ENCODE measurements at places on chromosomes 2 and 18.
A peak's percentile ranks its signal among the peaks of the same experiment; 100 is the strongest.

DNA sequence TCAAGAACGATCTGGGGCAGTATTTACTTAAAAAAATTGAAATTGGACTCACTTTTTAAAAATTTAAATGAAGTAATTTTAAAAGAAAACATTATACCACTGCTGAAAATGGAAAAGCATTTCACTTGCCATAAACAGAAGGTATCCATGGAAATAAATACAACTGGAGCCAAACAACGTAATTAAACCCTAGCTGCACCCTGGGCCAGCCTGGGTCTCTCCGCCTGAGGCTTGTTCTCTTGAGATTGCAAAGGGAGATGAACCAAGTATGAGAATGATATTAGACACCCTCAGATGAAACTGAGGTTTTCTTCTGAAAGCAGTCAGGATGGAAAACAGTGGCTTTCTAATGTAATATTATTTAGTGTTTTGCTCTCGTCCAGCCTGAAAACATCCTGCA lies 264.4 kb downstream of the KCNE4 start:
- DNase-seq: no peak

DNA sequence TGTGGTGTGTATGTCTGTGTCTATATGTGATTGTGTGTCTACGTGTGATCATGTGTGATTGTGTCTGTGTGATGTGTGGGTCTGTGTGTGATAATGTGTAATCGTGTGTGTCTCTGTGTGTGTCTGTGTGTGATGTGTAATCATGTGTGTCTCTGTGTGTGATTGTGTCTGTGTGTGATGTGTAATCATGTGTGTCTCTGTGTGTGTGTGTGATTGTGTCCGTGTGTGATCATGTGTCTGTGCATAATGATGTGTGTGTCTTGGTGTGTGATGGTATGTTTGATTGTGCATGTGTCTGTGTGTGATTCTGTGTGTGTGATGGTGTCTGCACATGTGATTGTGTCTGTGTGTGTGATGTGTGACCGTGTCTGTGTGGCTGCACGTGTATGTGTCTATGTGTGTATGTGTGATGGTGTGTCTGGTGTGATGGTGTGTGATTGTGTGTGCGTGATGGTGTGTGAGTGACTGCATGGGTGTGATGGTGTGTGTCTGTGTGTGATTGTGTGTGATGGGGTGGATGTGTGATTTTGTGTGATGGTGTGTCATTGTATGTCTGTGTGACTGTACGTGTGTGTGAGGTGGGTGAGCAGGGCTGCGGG lies 78.9 kb downstream of the RTP5 start:
- DNase-seq: no peak

DNA sequence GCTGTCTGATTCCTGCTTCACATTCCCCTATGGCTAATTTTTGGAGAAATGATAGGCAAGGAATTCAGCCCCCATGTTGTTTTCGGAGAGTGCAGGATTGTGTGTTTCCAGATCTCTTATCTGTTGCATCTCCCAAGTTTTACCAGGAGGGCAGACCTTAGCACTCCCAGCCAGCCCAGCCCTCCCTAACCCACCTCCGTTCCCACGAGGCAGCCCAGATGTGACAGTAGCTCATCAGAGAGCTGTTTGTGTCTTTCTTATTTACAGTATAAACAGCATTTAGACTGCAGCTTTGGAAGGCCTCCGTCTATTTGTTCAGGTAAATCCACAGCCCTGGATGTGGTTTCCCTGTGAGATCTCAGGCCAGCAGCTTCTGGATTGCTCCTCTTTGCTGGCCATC lies 91.6 kb downstream of the THNSL2 start:
- DNase-seq: no peak

GRCh38 chr2:219453671-219454590 lies 19.3 kb downstream of the SPEG start:
- DNase-seq: peak; percentile 98

DNA sequence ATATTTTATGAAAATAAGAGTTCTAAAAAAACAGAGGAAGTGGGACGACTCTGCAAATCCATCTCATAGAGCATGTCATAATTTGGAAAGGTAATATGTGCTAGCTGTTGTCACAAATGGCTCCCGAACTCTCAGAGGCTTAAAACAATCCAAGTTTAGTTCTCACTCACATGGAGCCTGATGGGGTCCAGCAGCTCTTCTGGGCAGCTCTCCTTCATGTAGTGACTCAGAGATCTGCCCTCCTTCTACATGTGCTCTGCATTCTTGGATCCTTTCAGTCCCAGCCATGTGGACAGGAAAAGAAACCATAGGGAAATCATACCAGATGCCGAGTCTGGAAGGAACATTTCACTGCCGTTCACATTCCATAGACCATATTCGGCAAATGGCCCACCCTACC lies 180.1 kb upstream of the APCDD1 start:
- DNase-seq: peak; percentile 42

DNA sequence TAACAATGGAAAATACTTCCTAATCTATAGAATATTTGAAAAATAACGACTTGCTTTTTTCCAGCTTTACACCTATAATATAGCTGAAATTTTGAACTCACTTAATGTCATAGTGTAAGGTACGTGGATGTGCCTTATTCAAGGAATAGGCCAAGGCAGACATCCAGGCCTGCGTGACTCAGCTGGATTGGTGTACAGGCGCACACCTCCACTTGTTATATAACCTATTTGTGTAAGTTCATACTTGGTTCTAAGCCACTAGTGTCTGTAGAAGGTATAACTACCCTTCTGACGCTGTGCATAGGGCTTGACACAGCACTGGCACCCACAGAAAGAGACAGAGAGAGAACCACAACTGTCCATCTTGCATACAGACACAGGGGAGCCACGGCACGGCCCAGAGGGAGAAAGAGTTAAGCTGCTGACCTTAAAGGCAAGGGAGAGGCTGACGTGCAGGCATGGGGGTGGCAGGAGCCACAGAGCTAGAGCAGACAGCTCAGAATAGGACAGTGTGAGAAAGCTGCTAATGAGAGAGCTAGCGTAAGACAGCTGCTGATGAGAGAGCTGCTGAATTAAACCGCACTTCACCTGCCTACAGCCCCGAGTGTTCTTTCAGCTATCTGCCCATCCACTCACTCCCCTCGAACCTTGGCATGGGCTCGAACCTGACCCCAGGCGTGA lies 16.1 kb downstream of the CCDC178 start:
- DNase-seq: no peak

DNA sequence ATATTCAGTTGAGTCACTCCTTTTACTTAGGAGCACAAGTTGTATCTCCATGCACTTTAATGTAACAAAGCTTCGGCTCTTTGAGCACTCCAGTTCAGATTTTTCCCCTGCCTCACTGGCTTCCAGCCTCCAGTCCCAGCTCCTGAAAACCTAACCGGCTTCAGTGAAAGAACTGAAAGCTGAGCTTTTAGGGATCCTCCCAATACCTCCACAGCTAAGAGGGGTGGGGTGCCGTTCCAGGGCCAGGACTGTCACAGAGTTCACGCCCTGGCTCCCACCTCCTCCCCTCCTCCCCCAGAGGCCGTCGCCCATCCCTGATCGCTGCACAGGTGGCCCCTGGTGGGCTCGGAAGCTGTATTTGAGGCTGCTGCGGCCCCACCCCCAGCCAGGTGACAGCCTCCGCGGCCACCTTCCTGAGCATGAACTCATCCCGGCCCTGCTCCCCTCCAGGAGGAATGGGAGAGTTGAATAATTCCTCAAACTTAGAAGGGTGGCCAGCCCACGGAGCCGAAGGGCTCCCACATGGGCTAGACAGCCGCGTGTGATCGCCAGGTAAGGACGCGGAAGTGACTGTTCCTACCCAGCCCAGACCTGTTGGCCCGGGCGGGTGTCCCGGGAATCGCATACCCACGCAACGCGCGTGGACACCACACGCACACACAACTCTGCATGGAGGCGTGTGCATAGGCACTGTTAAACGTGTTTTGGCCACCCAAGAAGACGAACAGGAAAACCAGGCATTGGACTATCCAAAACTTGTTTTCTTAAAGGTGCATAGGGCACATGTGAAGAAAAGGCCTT lies 1.8 kb downstream of the MYO5B start:
- no peak for DNase-seq

GRCh38 chr2:217990389-217990788 lies 12.4 kb downstream of the TNS1 start:
- no peak for DNase-seq

- DNase-seq: no peak
Observed at GRCh38 chr2:39141334-39142271, 20.8 kb upstream of the SOS1 start.

- DNase-seq: peak; percentile 92
Observed at GRCh38 chr2:204691911-204692510, 146.7 kb downstream of the PARD3B start.

DNA sequence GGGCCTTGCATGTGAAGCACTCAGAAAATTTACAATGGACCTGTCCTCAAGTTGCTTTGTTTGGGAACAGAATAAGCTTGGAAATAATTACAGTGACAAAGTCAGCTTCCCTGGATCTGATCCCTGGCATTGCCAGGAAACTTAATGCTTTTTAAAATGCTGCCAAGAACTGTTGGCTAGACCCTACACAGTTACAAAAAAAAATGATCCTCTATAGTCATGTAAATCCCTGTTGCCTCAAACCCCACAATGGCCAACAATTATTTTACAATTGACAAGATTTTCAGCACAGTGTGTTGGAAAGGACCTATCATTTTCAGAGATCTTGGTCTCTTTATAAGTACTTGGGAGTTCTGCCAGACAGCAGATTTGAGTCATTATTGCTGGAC lies 470.4 kb upstream of the ACVR2A start:
- DNase-seq: peak; percentile 3

DNA sequence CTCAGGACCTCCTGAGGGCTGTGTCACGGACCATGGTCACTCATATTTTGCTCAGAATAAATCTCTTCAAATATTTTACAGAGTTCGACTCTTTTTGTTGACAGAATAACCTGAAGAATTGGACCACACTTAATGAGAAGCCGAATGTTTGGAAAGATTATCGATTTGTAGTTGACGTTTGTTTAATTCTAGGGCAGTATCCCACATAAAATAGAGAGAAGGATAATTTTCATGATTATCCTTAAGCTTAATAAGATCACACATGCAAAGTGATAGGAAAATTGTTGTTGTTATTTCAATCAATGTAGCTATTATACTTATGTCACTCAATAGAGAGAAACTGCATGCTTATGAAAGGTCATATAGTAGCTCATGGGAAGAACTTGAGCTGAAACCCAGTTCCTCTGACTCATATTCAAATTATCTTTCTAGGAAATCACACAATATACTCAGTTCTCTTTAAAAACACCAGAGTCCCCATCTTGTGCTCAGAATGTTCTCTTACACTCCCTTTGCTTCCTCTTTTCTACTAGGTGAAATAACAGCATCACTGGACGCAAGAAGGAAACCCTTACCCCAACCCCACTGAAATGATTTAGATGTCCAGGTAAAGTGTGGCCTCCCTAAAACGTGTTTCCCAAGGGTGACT lies 982.1 kb downstream of the TSN start:
- DNase-seq: no peak

DNA sequence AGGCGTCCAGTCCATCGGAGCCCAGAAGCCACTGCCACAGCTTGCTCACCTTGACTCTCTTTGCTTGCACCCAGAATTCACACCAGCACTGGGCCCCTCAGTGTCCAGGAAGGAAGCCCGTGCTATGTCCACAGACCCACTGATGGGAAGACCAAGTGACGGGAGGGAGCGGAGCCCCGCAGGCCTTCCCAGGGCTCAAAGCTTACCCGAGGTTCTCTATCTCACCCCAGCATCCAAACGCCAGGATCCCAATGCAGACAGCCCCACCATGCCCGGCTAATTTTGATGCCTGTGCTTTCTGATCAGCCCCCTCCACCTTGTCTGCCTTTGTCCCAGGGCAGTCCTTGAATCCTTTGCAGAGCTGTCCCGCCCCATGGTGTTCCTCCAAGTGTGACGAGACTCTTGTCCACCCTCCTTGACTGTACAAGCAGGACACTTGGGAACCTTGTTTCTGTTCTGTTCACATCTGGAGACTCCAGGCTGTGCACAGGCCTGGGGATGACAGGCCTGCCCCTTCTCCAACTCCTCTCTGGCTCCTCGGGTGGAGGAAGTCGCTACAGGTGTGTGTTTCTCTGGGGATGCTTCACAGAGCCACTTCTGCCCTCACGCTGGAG lies 12.0 kb downstream of the NPPC start:
- no peak for DNase-seq

DNA sequence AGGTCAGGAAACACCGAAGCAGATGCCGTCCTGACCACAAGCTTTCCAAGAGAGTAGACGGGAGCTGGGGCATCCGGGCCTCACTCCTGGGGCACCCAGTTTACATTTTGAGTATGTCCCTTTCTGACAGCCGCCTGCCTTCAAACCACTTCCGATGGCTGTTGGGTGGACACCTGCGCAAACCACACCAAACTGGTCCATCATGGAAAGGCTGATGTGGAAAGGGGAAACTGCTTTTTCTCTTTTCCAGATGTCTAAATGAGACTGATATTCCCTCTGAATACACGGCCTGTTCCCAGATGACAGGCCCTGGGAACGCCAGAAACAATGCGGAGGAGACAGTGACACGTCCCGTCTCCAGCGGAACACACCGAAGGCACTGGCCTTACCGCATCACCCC lies 290.0 kb upstream of the SALL3 start:
- no peak for DNase-seq

DNA sequence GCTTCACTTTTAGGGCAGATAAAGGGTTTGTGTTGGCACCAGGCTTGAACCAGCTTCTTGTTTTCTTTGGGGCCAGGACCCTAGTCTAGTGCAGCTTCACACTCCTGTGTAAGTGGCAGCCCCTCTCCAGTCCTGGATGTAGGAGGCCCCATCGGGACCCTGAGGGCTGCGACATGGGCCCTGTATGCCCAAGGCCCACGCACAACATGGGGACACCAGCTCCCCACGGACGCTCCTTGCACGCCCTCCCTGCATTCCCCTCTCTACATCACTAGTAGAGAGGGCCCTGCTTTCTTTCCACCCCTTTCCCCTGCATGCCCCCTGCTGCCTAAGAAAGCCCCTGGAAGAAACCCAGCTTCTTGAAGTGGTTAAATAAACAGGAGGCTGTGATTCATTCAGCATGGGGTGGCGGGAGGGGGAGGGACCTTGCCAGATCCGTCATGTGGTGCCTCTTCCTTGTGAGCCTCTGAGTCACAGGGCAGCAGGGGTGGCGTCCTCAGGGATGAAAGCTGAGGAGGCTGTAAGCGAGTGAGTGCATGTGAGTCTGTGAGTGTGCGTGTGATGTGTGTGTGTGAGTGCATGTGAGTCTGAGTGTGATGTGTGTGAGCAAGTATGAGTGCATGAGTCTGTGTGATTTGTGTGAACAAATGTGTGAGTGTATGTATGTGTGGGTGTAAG lies 42.5 kb downstream of the COPS8 start:
- peak; percentile 97 for DNase-seq

DNA sequence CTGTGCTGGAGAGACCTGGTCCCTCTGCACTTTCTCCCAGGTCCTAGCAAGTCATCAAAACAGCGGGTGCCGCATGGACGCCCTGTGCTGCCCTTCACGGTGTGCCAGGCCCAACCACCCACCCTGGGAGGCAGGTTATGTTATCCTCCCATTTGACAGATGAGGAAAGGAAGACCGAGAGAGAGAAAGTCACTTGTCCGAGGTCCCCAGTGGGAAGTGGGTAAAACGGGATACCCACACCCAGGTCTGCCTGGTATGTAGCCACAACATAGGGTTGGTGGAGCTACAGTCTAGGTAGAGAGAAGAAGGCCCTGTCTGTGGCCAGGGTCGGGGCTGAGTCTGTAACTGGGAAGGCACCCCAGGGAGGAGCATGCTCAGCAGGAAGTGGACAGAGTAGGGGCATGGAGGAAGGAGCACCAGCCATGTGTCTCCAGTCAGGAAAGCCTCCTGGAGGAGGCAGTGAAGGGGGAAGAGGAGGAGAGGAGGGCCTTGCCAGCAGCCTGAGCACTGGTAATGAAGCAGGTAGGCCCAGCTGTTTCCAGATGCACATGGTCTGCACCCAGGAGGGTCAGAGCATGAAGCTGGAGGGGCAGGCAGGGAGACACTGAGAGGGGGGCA lies 98.4 kb downstream of the ZFP36L2 start:
- DNase-seq: no peak

Measured in umbilical cord (tissue), 2 donors.